ENCODE measurements at places on chromosomes 16 and 17.
A peak's percentile ranks its signal among the peaks of the same experiment; 100 is the strongest.

DNA sequence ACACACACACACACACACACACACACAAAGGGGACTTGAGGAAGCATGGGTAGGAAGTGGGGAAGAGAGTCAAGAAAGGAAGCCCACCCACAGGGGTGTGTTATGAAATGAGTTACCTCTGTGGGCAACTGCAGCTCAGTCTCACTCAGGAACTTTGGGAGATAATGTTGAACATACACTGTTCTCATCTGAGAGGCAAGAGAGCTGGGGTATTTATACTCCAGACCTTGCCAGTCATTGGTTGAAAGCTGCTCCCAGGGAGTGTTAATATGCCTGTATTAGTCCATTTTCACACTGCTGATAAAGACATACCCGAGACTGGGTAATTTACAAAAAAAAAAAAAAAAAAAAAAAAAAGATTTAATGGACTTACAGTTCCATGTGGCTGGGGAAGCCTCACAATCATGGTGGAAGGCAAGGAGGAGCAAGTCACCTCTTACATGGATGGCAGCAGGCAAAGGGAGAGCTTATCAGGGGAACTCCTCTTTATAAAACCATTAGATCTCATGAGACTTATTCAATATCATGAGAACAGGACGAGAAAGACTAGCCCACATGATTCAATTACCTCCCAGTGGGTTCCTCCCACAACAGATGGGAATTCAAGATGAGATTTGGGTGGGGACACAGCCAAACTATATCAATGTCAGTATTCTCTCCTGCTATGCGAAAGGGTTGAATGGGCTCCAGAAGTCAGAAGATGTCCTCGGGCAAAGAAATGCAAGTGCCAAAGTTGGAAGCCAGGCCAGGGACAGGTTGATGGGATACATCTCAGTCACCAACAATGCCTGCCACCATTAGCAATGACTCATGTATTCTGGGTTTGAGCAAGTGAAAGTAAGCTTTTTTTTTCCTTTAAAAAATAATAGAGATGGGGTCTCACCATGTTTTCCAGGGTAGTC, 270.5 kb downstream of the MRTFB start:
- no peak for DNase-seq

- peak; percentile 49 for DNase-seq
These were observed 2.4 kb downstream of the CRAMP1 start for GRCh38 chr16:1614456-1615102.

DNA sequence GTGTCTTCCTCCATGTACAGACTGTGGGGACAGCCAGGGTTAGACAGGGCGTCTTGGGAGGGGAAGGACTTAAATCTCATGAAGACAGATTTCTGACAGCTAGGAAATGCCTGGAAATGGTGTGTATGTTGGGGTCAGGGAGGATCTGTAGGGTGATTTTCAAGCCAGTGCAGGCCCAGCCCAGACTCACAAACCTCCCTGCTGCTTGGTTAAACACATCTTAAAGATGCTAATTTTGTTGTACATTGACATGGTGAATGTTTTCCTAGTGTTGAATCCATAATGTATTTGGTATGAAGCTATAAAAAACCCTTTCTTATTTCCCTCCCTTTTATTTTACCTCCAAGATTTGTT, 238.3 kb downstream of the CCDC182 start:
- DNase-seq, result no peak

GRCh38 chr17:77616254-77616731, 342.2 kb upstream of the TNRC6C start:
- no peak for DNase-seq

DNA sequence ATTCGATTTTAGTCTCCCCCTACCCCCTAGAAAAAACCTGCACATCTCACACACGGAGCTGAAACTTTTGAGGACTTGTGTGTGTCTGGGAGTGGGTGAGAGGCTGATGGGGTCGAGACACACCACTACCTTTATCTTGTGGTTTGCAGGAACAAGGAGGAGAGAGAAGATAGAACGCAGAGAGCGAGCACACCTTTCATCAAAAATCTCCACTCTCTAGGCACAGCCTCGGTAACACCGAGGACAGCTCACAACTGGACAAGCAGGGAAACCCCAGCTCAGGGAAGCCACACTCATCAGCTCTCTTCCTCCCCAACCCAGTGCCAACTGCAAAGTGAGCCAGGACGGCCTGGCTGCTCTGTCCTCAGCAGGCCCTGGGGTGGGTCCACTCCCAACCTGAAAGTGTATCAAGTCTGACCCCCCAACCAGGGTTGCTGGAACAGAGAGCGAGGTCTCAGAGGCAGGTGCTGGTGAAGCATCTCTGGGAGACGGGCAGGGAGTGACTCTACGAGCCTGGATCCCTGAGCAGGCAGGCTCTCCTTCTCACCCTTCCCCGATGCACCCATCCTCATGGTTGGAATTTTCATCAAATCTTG, 5.2 kb upstream of the GHDC start:
- no peak for DNase-seq

GRCh38 chr17:36945959-36946725, 2.6 kb upstream of the AATF start:
- DNase-seq, result no peak

DNA sequence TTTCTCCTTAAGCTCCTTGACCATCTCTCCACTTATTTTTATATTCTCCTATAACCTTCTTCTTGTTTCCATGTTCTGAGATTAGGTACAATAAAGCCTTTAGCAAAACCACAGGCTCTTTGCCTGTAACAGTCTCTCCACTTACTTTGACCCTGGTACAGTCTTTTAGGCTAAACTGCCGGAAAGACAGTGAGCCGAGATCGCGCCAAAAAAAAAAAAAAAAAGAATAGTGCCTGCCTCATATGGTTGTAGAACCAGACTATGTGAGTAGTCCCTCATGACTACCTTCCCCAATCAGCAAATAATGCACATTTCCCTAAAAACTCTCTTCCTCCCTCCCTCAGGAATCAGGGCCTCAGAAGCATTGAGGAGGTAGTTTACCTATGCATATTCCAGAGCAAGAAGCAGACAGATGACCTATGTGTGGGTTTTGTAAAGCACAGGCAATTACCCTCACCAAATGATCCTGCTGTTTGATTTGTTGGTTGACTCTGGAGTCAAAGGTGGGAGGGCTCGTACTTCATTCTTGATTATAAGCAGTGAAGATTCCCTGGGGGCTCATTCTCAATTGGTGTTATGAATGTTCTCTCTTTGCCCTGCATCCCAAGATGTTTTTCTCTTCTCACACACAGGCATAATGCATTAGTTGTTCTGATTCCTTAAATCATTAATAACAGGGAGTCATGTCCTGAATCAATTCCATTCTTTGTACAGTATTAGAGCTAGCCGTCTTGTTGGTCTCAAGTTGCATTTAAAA, 8.9 kb upstream of the NME1 start:
- DNase-seq, result no peak

DNA sequence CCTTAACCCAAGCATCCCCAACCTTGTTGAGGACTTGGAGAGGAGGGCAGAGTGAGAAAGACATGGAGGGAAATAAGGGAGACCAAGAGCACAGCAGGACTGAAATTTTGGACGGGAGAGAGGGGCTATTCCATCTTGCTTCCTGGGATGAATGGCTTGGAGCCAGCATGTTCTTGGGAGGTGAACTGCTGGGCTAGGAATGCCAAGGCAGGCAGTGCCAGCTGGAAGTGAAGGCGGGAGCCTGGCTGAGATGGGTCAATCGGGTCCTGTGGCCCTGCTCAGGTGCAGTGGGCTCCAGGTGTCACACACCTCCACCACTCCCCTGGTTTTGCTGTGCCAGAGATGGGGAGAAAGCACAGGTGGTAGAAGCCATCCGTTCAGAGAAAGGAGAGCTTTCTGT, 25.5 kb downstream of the WNT9B start:
- no peak for DNase-seq

GRCh38 chr16:89241187-89242007, 23.9 kb downstream of the ZNF778 start:
- peak; percentile 68 for DNase-seq

DNA sequence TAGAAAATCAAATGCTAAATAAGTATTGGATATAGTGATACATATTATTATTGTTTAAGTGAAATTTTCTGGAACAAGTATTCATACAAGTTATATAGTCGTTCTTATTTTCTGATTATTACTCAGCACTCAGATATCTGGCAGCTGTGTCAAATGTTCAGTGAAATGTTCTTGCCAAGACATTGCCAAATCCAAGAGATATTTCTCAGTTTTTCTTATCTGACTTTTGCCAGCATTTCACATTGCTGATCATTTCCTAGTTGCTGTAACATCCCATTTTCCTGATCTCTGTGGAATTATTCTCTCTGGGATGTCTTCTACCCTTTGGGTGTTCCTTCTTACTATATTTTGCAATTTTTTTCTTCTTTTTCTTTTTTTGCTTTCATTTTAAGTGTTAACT, 262.3 kb downstream of the KIF2B start:
- DNase-seq, result no peak

DNA sequence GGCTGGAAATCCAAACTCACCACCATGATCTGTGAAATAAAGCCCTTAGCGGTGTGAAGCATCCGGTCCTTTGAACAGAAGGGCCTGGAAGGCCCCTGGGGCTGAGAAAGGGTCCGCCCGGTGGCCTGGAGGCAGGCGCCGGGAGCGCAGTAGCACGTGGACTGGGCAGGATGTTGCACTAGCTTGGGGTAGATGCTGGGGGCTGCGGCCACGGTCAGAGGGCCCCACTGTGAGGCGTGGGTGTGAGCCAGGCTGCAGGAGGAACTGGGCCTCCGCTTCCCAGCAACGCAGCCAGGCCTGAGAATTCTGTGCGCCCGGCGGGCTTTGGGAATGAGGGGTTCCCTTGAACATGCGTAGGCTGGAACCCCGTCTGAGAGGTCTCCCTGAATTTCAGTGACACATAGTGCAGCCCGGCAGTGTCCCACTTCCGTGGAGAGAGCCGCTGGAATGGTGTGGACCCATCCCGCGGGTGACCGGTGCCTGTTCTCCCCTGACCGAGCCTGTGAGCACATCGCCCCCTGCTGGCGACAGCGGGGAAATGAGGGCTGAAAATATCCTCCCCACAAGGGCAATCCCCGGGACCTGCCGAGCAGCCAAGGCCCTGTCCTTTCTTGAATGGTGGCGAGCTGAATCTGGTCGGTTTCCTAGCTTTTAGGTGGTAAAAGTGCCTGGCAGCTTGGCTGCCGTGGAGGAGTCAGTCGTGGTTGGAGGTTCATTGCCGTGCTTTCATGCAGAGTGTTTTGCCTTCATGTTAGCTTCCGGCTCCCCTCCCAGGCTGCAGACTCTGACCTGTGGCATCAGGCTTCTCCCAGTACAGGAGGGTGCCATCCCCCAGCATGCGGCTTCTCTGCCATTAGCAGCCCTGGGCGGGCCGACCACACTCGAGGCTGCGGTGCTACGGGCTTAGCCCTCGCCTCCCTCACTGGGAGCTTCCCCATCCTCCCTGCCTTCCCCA, 43.8 kb downstream of the DNAJA2 start:
- DNase-seq, result peak; percentile 78

DNA sequence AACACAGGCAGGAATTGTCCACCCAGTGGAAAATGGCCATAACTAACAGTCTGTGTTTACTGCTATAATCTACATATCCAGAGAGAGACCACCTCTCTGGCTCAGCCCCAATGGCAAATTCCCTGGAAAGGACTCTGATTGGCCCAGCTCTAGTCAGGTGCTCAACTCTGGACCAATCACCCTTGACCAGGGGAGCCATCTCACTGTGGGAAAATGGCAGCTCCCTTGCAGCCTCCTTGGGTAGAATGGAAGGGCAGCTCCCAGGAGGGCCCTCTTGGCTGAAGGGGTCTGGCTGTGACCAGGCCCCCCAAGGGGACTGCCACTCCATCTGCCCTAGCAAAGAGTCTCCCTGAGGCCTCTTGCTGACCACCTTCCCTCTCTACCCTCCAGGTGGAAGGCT, 3.1 kb downstream of the ALOX15B start:
- no peak for DNase-seq

GRCh38 chr17:57968456-57968855, 13.2 kb upstream of the CUEDC1 start:
- no peak for DNase-seq

- no peak for DNase-seq
These were observed 44.2 kb upstream of the TANC2 start for GRCh38 chr17:62921817-62922216.

DNA sequence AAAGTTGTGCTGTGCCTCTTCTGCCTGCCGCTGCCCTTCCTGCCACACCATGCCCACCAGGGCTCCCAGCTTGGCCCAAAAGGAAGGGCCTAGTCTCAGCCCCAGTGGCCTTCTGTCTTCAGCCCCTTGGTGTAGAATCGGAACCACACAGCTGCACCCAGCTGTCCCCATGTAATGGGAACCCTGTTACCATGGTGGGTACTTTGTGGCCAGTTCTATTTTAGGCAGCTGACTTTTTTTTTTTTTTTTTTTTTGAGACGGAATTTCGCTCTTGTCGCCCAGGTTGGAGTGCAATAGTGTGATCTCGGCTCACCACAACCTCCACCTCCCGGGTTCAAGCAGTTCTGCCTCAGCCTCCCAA, 163.3 kb upstream of the GSE1 start:
- DNase-seq, result no peak

DNA sequence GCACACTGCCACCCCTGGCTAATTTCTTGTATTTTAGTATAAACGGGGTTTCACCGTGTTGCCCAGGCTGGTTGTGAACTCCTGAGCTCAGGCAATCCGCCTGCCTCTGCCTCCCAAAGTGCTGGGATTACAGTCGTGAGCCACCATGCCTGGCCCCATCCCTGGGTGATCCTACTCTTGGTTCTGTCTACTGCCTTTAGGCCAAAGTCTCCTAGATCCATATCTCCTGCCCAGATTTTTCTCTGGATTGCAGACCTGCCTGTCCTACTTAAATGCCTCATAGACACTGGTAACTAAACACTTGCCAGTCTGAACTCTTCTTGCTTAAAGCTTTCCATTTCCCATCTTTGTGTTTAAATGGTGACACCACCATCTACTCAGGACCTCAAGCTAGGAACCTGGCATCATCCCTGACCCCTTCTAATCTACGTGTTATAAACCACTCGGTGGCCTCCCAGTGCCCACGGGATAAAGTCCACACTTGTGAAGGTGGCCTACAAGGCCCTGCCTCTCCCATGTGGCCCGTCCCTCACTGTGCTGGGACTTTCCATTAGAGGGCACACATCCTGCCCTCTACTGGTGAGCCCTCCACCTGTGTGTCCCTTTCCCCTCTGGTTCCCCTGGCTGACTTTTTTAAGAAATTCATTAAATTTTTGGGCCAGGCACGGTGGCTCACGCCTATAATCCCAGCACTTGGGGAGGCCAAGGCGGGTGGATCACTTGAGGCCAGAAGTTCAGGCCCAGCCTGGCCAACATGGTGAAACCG, 51.1 kb downstream of the USP43 start:
- DNase-seq, result no peak

GRCh38 chr17:22265807-22266206, 573.5 kb downstream of the KCNJ18 start:
- DNase-seq, result no peak

- DNase-seq, result peak; percentile 78
These were observed at the start of gene NGFR for GRCh38 chr17:49494986-49495841. NGFR (plus strand) TSS chr17:49495293; CDS start chr17:49495418, 125 bp downstream.
